Umbilical cord (tissue), 2 donors: ENCODE measurements at places on chromosomes 16 and 17. TPM values are rescaled to one million over a fixed set of nuclear protein-coding genes. Genes with fewer than 3 reads are reported as not detected.

- no peak for DNase-seq
Measured at GRCh38 chr17:75758131-75758905, 6.7 kb downstream of the GALK1 start.

HERPUD1 gene
- total RNA-seq = 81.6 TPM

DNA sequence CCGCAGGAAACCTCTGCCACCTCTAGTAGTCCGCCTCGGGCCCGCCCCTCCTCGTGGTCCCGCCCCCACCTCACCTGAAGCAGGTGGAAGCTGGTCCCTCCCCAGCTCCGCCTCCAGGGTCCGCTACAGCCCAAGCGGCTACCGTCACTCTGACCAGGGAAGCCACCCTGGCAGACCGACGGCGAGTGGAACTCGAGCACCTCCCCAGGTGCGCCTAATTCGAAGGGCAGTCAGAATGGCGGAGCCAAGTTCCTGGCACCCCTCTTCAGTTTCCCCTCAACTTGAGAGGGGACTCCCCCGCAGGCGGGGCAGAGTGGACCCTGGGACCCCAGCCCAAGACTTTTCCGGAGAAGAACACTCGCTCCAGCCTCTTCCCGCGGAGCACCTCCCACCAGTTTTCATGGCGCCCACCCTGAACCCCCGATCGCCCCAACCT lies 507 bp downstream of the FHOD1 start:
- DNase-seq = no peak

DNA sequence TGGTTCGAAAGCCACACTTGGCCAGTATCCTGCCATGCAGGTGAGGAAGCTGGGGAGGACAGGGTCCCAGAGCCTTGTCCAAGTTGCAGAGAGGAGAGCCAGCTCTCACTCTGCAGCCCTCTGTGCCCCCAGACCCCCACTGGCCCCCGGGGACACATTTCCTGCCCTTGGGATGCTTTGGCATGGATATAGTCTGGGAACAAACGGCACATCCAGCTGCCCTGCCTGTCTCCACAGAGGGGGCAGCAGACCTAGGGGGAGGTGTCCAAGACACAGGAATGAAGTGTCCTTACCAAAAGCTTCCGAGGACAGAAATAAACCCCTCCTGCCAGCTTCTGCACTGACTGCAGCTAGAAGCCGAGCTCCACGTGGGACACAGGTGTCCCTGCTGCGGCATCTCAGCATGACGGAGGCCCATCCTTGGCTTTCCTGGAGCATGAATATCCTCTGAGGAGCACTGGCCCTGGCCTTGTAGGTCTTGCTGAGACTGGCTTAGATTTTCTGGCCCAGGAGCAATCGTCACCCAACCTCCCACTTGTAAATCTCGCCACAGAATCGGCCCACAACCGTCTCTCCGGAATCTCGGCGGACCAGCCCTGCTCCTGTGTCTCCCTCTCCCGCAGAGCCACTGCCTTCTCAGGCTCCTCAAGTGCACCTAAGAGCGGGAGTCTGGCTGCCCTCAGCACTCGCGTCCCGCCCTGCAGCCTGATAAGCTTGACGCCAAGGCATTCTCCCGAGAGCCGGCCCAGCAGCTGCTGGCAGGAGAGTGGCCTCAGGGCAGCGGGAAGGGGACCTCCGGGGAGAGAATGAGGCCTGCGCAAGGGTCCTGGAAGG lies 1.1 kb upstream of the CAPN15 start:
- peak; percentile 69 for DNase-seq

- peak; percentile 84 for DNase-seq
Measured at GRCh38 chr17:34997355-34997862, 17.1 kb downstream of the LIG3 start.

DNA sequence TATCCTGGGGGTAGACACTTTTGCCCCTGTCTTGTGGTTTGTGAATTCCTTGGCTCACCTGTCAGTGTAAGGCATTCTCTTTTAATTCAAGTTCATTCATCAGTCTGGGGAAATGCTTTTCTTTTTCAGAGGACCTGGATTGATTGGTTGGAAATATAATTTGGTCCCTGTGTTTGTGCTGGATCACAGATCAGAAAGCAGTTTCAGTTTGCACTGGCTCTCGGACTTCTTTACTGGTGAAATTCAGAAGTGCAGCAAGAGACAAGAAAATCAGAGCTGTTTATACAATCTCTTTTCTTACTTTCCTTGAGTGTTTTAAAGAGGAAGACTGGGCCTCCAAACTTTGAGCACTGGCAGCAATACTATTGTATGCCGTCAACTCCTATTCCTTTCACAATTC lies 161.8 kb upstream of the KCNJ16 start:
- DNase-seq = no peak

PHB1 gene
- total RNA-seq = 53.9 TPM

- DNase-seq = no peak
Measured at GRCh38 chr17:73371836-73372235, 60.0 kb upstream of the CDC42EP4 start.

DNA sequence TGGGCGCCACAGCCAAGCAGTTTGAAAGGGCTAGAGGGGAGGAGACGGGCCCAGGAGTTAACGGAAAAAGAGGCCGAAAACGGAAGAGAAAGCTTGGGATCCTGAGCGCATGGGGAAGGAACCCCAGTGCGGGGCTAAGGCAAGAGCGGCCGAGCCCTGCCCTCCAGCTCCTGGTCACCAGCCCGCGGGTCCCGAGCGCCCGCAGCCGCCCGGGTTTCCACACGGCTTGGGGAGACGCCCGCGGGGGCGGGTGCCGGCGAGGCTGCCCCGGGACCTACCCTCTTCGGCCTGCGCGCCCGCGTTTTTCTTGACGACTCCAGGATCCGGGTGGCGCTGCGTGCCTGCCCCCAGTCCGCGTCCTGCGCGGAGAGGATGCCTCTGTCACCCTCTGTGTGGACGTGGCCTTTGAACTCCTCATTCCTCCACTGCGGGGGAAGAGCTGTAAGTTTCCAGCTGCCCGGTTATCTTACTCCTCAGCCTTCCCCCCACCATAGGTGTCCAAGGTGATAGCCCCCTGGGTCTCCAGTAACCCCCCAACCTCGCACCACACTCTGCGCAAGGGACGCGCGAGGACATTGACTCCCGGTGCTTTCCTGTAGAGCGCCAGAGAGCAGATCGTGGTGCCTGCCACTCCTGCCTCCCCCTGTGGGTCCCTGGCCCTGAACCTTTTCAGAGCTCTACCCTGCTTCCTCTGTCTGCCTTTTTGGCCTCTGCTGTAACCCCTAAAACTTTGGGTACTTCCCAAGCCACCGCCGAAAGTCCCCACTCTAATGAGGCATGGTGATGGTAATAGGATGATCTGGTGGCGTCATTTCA lies 1.7 kb upstream of the CDH11 start:
- peak; percentile 51 for DNase-seq

GRCh38 chr16:55508271-55508921 lies 476 bp upstream of the LPCAT2 start:
- no peak for DNase-seq

CDH3 gene
- 38.5 TPM for total RNA-seq

- DNase-seq = no peak
Measured at GRCh38 chr17:73307130-73307529, 4.7 kb downstream of the CDC42EP4 start.

DNA sequence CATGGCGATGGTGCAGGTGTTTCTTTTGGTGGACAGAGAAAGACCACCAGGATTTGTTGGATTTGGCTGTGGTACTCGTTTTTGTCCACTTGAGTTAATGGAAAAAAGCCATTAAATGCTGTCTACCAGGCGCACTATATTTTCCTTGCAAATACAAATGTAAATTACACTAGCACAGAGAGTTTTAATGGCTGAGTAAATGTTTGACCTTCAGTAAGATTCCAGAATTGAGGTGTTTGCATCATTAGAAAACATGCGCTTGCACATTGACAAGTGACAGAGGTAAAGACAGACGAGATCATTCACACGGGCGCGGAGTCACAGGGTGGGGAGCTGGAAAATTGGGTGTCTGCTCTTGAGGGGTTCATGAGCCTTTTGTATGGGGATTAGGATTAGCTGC lies 53.5 kb upstream of the AKTIP start:
- DNase-seq = no peak

- no peak for DNase-seq
Measured at GRCh38 chr17:29253037-29253436, 6.4 kb downstream of the CRYBA1 start.

HASPIN gene
- total RNA-seq = 0.48 TPM

DNA sequence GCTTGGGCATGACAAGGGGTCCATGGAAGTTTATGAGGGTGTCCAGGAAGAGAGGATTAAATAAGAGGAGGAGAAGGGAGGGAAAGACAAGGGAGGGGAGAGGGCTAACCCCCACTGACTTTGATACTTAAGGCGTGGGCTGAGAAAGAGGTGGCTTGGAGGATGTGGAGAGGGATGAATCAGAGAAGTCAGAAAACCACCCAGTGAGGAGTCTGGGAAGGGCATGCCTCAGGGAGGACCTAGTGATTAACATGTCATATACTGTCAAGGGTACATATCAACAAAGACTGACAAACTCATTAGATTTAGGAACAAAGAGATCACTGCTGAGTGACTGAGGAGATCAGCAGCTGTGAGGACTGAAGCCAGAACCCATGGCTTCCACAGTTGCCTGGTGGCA lies 145.4 kb downstream of the IRX5 start:
- no peak for DNase-seq

CCL18 gene
- not detected for total RNA-seq

- DNase-seq = no peak
Measured at GRCh38 chr16:84806256-84806889, 13.4 kb upstream of the CRISPLD2 start.

LITAF gene
- total RNA-seq = 28.9 TPM

SLFN11 gene
- 11.3 TPM for total RNA-seq

HLF gene
- total RNA-seq = 33.7 TPM

AKAP1 gene
- 15.4 TPM for total RNA-seq

HOXB7 gene
- total RNA-seq = 0.96 TPM

DNA sequence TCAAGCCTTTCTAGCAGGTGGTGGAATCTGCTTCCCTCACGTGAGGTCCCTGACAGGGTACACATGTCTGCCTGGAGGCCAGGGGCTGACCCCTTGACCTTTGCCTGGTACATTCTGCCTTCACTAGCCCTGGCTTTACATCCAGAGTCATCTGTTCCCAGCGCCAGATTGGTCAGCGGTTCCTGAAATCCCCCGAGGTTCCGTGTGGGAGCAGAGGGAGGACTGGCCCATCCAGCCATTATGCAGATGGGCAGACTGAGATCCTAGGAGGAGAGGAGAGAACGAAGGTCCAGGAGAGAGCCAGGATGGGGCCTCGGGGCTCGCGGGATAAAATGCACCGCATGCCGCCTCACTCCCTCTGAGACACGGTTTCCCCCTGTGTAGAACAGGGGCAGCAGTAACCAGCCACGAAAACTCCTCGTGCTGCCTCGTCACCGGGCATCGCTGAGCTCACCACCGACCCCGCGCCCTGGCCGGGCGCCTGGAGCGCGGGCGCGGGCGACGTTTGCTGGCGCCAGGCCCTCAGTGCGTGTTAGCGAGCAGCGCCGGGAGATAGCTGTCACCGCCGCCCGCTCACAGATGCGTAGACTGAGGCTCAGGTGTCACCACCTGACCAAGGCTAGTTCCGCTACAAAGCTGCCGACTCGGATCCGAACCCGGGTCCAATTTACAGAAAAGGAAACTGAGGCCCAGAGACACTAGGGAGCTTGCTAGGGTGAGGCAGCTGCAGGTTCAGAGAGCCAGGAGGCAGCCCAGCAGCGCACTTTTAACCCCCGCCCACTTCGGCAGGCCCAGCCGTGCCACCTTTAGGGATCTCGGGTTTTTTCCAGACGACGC lies 811 bp upstream of the MAP2K3 start:
- no peak for DNase-seq

C16orf54 gene
- 0.72 TPM for total RNA-seq

DNA sequence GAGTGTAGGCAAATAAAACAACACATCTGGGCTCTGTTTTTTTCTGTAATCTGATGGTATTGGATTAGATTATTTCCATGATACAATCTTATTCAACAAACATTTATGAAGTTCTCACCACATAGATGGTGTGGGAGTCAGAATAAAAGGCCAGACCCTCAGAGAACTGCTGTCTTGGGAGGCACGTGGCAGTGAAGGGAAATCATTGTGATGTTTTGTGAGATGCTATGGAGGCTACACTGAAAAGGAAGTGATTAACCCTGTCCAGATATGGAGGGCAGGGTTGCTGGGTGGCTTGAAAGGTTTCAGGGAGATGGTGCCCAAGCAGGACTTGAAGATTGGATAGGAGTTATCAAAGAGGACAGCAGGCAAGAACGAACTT lies 35.6 kb downstream of the DHRS7B start:
- no peak for DNase-seq

DNA sequence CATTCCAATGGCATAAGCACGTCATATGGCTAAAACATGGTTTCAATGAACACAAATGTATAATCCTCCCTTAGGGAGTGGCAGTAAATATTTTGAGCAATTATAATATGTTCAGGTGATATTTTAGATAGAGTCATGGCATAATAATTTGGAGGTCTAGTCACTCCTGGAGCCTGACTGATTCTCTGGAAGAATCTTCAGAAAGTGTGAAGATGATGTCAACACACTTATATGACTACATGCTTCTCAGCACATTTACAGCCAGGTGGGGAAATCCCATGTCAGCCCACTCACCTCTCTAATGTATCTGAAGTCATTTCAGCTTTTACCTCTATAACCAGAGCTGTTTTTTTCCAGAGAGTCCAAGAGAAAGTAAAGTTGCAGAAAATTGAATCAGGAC lies 474.8 kb downstream of the SHISA9 start:
- no peak for DNase-seq

- DNase-seq = no peak
Measured at GRCh38 chr16:73337373-73338296, 289.7 kb upstream of the ZFHX3 start.

- DNase-seq = no peak
Measured at GRCh38 chr17:58276423-58276822, 4.3 kb downstream of the MPO start.

DNA sequence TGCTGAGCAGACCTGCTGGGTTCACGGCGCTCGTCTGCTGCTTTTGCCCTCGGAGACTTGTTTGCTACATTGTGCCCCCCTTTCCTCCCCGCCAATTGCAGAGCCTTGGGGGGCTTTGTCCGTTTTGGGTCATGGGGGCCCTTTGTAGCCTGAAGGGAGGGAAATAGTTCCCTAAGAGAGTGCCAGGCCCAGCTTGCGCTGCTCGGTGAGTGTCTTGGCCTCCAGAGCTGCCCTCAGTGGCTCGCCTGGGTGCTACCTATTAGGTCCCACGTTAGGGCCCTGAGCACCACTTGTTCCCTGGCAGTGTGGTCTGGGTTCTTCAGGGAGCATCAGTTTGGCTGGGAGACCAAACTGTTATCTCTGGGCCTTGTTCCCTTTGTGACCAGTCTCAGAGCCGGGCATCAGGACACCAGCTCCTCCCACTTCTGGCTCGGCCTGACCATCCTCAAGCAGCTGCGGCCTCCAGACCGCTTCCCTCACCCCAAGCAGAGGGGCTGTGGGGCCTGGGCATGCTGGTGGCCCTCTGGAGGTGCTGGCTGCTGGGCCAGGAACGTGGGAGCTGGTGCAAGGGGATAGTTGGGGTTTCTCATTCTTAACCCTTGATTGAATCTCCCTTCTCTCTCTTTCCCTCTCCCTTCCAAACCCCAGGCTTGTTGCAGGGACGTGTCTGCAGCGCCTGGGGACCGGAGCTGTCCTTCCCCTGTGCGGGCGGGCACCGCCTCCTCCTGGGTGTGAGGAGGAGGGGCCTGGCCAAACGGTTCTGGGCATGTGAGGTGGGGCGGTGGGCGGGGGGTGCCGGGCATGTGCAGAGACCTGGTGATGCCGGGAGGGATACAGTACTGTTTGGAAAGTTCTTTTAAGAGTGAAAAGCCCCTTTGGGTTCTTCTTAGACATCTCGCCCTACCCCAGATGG lies 16.0 kb upstream of the ITGB4 start:
- DNase-seq = no peak

GRCh38 chr16:30748634-30749445 lies 615 bp downstream of the PHKG2 start:
- DNase-seq = peak; percentile 30

- DNase-seq = peak; percentile 41
Measured at GRCh38 chr16:56279132-56279531, 87.8 kb downstream of the GNAO1 start.

GRCh38 chr17:44155488-44155887 lies 13.8 kb downstream of the HROB start:
- DNase-seq = no peak
